Stimulated activated CD8-positive, alpha-beta memory T cell treated with anti-CD3 and anti-CD28 coated beads, Interleukin-4, amount 100 ng/mL, for 1 hour (primary cell): ENCODE measurements at places on chromosomes 16 and 17.

GRCh38 chr17:81996757-81997441 lies 19.5 kb downstream of the ASPSCR1 start:
- no peak for DNase-seq

GRCh38 chr16:15452246-15452855 lies 18.0 kb downstream of the BMERB1 start:
- DNase-seq, result no peak

GRCh38 chr17:17942846-17943245 lies 29.4 kb downstream of the TOM1L2 start:
- no peak for DNase-seq

- no peak for DNase-seq
Observed at GRCh38 chr17:9094193-9094592, 72.9 kb downstream of the NTN1 start.

- no peak for DNase-seq
Observed at GRCh38 chr16:84919708-84920107, 91.6 kb downstream of the ZDHHC7 start.
